Psoas muscle (tissue), 8 donors: ENCODE measurements at places on chromosomes 7 and 10. TPM values are rescaled to one million over a fixed set of nuclear protein-coding genes. Genes with fewer than 3 reads are reported as not detected.

DNA sequence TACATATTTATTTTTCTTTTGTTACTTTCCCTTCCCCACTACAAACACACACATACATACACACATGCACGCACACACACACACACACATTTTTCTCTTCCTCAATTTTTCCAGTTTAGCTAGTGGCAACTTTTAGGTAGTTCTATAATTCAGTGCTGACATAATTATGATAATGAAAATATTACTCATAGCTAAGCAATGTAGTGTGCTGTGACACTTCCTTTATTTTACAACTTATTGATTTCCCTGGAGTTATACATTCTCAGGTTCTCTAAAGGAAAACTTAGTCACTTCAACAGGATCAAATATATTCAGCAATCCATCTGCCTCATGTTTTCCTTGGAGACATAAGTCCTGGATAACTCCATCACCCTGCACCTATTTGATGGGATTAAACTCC, 151.6 kb downstream of the CACNA2D1 start:
- no peak overlapping the region for H3K27ac ChIP-seq
- H3K4me1 ChIP-seq: peaks cover 43% of the 10 kb centered on the region
- H3K4me3 ChIP-seq: no peak overlapping the region
- H3K36me3 ChIP-seq: no peaks in the 10 kb centered on the region
- no peaks in the 10 kb centered on the region for H3K27me3 ChIP-seq

GRCh38 chr7:42493436-42494198, 256.6 kb upstream of the GLI3 start:
- peak overlapping the region; percentile 46 for H3K27ac ChIP-seq
- peaks cover 33% of the 10 kb centered on the region for H3K27me3 ChIP-seq
- peak overlapping the region; percentile 57 for H3K4me3 ChIP-seq
- DNase-seq: peak; percentile 86
- H3K4me1 ChIP-seq: peaks cover 6% of the 10 kb centered on the region

- H3K27ac ChIP-seq: no peak overlapping the region
- no peaks in the 10 kb centered on the region for H3K4me1 ChIP-seq
Measured at GRCh38 chr10:35972275-35972674, 330.2 kb upstream of the FZD8 start.

DNA sequence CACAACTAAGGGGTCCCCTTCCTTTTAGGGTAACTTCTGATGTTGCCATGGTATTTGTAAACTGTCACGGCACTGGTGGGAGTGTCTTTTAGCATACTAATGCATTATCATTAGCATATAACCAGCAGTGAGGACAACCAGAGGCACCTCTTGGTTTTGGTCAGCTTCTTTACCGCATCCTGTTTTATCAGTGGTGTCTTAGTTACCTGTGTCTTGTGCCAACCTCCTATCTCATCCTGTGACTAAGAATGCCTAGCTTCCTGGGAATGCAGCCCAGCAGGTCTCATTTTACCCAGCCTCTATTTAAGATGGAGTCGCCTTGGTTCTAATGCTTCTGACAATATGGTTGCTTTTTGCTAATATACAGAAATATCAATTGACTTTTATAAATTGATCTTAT, 54.9 kb downstream of the AHCYL2 start:
- no peaks in the 10 kb centered on the region for H3K36me3 ChIP-seq
- H3K27ac ChIP-seq: no peak overlapping the region
- no peak overlapping the region for H3K4me3 ChIP-seq
- H3K4me1 ChIP-seq: peaks cover 13% of the 10 kb centered on the region
- H3K27me3 ChIP-seq: no peaks in the 10 kb centered on the region
- no peak for DNase-seq

- no peak overlapping the region for H3K27ac ChIP-seq
- no peak overlapping the region for H3K4me3 ChIP-seq
- no peaks in the 10 kb centered on the region for H3K4me1 ChIP-seq
- no peak for DNase-seq
Measured at GRCh38 chr10:127151541-127151940, 44.9 kb downstream of the INSYN2A start.

- H3K27ac ChIP-seq: no peak overlapping the region
- H3K27me3 ChIP-seq: no peaks in the 10 kb centered on the region
- no peak overlapping the region for H3K4me3 ChIP-seq
- H3K36me3 ChIP-seq: no peaks in the 10 kb centered on the region
- H3K4me1 ChIP-seq: no peaks in the 10 kb centered on the region
- DNase-seq: no peak
Measured at GRCh38 chr7:25207887-25208286, 20.4 kb downstream of the NPVF start.

Gene LGI1
- total RNA-seq: 2.9 TPM

Gene GPR15LG
- total RNA-seq: not detected
